Activated naive CD4-positive, alpha-beta T cell (primary cell): ENCODE measurements at places on chromosomes 5 and 9.

GRCh38 chr9:98501819-98502218 lies 206.9 kb downstream of the GABBR2 start:
- no peak for DNase-seq

GRCh38 chr5:111415053-111415452 lies 97.3 kb downstream of the STARD4 start:
- no peak for DNase-seq

DNA sequence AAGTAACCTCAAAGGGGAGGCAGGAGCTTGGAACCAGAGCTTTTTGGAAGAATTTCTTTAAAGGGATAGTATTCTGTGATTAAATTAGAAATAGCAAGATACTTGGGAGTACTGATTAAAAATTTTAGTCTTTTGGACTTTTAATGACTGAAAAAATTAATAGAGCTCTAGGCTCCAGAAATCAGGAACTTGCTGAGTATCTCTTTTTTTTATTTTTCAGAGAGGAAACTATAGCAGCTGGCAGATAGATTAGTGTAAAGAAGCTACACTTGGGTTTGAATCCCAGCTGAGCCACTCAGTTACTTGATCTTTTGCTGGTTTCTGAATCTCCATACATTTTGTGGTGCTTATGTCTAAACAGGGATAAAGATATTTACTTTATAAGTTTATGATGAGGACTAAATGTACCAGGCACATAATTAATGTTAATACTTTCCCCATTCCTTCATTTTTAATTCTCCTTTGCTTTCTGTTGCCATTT lies 94.2 kb upstream of the TNC start:
- no peak for DNase-seq

- DNase-seq, result no peak
These were observed 205.1 kb downstream of the RAB3C start for GRCh38 chr5:58787987-58788386.

DNA sequence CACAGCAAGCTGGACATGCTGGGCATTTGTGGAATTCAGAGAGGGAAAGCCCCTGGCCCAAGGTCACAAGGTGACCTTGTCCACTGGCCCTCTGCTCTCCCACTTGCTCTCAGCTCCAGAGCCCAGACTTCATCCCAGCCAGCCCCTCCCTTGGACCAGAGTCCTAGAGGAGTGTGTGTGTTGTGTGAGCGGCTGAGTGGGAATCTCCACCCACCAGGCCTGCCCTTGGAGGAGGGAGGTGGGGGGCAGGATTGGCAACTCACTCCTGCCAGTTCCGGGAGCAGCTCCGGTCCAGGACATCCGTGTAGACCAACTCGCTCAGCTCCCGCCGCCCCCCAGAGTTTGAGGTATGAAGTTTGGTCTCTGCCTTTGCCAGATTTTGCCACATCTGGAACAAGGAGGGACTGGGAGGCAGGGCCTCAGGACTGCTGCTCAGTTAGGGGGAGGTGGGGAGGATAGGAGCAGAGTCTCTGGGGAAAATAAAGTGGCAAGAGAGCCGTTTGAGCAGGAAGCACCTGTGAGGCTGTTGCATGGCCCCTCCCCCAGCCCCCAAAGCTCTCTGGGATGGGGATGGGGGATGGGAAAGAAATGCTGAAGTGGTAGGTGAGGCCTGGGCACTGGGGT lies 1.4 kb downstream of the MZB1 start:
- no peak for DNase-seq

DNA sequence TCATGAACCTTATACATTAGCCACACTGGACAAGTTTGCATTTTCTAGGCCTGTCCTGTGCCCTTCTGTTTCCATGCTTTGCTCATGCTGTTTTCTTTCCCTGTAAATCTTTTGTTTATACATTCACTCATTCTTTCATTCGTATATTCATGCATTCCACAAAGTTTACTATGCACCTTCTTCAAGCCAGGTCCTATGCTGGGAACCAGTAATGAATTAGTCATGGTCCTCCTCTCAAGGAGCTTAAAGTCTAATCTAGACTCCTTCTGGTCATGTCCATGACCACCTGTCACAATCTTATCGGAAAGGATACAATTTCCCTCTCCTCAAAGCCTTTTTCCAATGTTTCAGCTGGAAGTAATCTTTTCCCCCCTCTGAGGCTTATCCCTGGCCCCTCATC lies 9.1 kb upstream of the XPA start:
- DNase-seq, result no peak

DNA sequence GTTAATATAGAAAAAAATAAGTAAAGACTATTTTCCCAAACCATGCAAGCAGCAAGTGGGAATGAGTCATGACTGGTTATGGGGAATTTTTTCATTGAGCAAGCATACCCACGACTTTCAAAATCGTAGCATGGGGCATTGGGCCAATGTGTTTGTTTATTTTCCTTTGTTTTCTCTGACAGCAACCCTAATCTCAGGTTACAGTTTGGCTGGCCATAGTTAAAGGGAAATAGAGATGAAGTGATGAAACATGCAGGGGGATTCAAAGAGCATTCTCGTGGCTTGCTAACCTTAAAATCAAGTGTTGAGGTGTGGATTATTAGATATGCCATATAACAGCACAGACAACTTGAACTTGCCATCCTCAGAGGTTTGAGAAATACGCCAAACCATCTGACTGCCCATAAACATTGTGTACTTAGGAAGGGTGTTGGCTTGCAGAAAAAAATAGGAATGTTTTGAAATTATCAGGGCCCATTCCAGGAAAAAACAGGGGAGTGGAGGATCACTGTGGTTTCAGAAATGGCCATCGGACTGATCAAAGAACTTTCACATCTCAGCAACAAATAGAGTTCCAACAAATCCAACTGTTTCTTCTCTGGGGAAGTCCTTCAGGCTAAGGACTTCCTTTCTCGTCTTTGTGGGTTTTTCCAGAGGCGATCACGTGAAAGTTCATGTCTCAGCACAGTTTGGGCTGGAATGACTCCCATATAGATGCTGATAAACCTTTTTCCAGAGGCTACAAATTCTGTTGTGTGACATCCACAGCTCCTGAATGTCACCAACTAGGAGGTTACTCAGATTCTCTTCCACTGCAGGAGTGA lies 259.1 kb downstream of the SYK start:
- DNase-seq, result no peak

- DNase-seq, result no peak
These were observed 8.7 kb upstream of the RANBP6 start for GRCh38 chr9:6024035-6024554.

- no peak for DNase-seq
These were observed 204.7 kb downstream of the PTTG1 start for GRCh38 chr5:160626322-160626721.

DNA sequence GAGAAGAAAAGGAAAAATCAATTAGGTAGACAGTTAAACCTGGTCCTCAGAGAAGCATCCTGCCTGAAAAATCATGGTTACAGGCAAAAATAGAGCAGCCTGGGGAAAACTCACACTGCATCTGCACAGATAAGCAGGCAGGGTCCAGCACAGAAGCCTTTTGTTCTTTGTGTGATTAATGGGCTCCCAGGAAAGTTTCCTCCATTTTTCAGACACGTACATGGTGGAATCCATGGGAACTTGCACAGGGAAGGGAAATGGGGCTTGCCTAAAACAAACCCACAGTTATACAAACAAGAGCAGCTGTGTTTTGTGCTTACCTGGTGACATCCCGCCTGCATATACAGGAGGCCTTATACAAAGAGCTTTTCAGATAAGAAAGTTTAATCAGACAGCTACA lies 243.9 kb upstream of the ATP10B start:
- DNase-seq, result no peak

DNA sequence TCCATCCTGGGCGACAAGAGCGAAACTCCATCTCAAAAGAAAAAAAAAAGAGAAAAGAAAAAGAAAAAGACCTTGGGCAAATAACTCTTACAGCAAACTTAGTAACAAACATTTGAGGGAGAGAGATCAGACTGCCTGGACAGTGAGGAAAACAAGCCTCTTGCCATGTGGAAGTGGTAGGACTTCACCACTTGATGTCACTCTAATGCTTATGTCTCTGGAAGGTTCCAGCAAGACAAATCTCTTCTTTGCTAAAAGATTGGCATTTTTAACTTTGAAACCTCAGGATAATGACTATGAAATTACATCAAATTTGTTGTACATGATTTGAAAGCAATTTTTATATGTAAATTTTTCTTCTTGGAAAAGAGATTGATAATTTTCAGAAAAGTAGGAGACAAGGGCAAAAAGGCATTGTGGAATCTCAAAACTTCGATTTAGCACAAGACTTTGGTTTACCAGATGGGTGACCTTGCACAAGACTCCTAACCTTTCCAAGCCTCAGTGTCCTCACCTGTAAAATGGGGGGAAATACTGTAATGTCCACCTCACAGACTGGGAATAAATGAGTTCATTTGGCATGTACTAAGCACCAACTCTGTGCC lies 5.4 kb downstream of the ACTL7B start:
- DNase-seq, result no peak

GRCh38 chr5:120240706-120241105 lies 223.4 kb upstream of the PRR16 start:
- DNase-seq, result no peak
